ENCODE measurements at places on chromosomes 2 and 18.

- no peak for DNase-seq
Measured at GRCh38 chr2:70837980-70838925, 2.6 kb upstream of the CD207 start.

DNA sequence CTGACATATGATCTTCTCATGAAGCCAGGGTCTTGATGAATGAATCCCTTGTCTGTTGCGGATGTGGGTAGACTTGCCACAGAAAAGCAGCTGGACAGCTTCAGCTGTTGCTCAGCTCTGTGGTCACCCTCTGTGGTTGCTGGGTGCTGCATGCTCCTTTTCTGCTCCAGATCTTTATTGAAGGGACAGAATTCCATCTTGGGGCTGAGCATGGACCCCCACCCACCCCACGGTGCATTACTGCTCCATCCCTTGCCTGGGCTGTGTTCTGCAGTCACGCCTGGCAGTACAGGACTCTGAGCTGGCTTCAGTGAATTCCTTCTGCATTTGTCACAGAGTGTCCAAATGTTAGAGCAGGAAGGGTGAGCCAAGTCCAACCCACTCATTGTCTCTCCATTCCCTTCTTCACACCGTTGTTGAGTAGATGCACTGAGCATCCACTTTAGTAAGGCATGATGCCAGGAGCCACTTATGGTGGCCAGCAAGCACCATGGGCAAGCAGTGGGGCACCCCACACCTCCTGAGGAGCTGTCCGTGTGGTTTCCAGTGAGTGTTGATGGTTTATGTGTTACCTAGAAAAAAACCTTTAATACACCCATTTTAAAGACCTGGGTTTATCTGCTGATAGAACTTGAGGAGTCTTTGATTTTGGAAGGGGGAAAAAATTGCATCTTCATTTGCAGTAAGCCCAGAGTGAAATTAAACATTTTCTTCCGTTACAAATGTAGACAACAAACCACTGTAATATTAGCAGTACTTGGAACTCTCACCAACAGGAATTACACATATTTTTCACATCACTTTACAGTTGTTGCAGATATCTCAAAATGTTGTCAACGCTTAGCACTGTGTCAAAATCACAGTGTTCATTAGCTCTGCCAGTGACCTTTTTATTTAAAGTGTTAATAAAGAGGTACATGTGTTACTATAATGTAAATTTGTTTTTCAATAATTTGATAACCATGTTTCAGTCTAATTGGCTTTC is 14.7 kb upstream of the ITGB6 start:
- peak; percentile 16 for DNase-seq

DNA sequence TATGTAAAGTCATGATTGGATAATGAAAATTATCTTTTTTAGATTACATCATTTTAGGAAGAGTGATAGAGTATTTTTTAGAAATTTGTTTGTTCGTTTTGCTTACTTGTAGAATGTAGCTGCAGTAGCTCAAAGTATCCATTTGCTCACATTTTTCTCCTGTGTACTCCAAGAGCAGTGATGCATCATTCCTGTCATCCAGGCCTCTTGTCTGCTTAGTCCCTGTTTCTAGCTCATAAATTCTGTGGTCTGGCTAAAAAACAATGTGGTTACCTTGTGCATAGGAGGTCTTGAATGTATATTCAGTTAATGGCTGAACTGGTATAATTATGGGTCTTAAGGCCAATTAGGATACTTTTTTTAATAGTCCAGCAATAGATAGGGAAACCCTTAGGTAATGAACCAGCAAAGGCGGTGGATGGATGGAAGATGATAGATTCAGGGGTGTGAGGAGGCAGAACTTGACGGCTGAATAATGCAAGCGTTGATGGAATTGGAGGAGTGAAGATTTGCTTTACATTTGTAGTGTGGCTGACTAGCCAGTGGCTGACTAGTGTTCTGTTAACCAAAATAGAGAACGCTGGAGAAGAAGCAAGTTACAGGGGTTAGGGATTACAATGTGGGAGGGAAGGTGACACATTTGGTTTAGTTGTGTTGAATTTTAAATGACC is 145.0 kb downstream of the ZNF407 start:
- no peak for DNase-seq

DNA sequence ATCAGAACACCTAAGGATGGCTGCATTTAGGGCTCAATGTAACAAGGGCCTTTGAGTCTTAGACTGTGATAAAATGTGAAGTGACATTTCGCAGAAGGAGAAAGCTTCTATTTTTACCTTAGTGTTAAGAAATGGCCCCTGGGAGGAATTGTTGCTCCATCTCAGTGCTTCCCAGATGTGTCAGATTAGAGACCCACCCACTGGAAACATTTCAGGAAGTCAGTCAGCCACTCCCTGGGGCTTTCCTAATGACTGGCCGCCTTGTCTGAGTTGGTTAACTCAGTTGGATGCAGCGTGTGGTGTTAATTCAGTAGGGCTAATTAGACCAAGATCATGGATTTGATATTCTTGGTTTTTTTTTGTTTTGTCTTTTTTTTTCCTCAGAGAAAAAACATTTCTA is 355.9 kb downstream of the PIK3C3 start:
- no peak for DNase-seq

- no peak for DNase-seq
Measured at GRCh38 chr2:127382831-127383230, 4.9 kb downstream of the MAP3K2 start.

DNA sequence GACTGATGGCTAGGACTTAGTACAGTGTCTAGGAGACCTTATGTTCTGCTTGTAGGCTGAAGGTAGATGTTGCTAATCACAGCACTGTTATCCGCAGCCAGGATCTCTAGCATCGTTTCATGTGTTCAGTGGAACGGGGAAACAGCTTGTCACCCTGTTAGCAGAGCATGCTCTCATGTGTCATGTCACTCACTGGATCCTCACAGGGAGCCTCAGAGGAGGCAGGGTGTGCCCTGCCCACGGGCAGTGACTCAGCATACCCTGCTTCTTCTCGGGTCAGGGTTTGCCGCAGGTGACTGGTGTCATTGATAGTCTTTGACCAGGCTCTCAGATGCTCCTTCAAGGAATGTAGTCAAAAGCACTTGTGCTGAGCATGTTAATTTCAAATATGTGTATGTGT is 44.4 kb downstream of the RPIA start:
- no peak for DNase-seq

GRCh38 chr2:42338567-42339190 is 22.3 kb downstream of the COX7A2L start:
- no peak for DNase-seq

GRCh38 chr2:210642333-210642732 is 85.9 kb downstream of the CPS1 start:
- no peak for DNase-seq

DNA sequence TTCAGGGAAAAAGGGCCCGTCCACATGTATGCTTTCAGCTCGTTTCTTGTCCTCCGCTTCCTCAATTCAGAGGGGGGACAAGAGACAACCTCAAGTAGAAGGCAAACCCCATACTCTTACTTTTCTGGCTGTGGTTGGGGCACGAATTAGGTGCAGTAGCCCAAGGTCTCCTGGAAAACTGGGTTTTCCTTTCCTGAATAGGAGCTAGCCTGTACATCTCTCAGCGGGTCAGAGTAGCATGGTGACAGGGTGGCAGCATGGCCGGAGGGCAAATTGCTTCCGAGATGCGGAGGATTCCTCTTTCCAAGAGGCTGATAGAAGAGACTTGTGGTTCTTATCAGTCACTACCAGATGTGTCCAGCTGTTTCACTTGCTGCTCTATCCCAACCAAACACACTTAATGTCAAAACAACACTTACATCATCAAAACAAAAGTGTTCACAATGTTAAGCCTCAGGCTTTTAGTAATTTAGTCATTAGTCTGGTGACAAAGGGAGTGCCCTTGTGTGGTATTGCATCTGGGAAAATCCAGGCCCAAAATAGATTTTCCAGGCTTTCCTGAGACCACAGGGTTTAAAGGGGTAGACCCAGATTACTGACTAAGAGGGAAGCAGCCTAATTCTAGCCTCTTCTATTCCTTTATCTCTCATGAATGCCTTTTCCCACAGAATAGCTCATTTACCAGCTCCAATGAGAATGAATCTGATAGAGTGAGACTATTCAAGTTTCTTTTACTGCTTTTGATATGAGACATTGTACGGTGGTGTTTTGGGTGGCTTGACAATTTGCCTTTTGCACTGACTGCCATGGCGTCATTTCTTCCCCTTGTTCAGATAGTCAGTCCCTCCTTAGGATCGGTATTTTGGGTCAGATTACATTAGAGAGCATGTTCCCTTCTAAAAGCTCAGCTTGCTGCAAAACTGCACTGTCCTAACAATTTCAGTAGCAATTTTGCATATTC is 162.0 kb downstream of the LTBP1 start:
- no peak for DNase-seq

DNA sequence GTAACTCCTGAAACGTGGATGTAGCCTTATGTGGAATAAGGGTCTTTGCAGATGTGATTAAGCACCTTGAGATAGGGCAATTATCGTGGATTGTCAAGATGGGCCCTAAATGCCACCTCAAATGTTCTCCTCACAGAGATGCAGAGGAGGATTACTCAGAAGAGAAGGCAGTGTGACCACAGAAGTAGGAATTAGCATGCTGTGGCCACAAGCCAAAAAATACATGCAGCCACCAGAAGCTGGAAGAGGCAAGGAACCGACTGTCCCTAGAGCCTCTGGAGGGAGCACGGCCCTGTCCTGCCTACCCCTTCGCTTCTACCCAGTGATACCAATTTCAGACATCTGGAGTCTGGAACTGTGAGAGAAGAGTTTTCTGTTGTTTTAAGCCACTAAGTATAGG is 47.3 kb upstream of the MGAT5 start:
- DNase-seq = no peak

DNA sequence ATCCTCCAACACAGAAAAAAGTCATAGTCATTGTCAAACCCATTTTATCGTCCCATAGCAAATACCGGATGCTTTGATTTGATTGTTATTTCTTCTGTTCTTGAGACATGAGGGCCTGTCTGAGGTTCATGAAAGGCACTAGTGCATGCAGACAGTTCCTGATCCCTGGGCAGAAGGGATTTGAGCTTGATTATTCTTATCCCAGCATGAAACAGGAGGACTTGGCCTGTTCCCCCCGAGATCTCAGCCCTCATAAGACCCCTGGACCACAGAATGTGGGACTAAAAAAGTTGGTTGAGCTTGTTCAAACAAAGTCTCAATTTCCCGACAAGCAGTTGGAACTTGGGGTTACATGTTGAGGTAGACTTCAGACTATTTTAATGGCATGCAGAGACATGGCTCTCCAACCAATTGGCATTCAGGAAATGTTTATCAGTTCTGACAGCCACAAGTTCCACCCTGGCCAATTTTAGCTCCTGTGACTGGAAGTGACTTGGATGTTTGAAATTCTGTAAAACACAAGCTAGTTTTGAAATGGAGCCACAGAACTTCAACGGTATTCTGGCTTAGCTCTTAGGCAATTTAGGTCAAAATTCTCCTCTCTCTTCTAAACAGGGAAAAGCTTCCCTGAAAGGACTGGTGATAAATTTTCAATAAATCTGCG is 366.9 kb upstream of the SLC14A2 start:
- DNase-seq = peak; percentile 51

DNA sequence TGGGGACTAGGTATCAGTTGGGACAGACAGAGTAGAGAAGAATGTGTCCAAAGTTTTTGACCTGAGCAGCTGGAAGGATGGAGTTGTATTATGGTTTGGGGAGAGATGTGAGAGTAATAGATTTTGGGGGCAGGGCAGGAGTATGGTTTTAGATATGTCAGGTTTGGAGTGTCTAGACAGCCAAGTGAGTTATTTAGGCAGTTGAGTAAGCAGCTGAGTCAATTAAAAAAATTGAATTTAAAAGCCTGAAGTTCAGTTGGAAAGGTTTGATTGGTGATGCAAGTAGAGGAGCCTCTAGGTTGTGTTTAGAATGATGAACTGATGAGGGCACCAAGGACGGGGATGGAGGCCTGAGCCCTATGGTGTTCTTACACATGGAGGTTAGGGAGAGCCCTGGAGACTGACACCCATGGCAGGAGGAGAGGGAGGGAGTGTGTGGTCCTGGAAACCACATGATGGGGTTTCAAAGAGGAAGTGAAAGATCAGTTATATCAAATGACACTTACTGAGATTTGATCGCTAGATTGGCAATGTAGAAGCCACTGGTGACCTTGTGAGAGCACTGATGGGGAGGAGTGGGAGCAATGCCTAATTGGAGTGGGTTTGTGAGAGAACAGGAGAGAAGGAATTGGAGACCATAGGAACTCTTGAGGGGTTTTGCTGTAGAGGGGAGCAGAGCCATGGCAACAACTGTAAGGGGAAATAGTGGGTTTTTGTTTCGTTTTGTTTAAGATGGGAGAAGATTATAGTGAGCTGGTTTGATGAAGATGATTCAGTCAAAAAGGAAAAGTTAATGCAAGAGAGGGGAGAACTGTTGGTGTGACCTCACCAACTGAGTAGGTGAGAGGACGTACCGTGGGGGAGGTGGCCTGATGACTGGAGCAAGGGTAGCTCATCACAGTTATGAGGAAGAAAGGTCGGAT is 10.3 kb downstream of the ITGA6 start:
- DNase-seq = no peak

- DNase-seq = no peak
Measured at GRCh38 chr2:113257516-113258264, 21.0 kb downstream of the PAX8 start.

DNA sequence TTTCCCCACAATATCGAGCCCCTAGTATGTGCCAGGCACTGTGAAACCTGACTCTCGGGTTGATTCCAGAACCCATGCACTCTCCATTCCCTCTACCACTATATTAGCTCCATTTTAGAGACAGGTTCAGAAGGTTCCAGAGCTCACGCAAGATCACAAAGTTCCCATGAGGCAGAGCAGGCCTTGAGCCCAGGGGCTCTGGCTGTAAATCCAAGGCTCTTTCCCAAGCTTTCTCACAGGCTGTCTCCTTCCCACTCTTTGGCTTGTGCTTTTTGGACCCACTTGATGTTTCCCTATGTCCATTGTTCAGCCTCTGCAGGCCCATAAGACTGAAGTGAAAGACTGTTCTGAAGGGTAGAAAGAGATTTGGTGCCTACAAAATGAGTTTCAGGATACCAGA is 15.7 kb downstream of the KIAA2012 start:
- no peak for DNase-seq

GRCh38 chr18:59671551-59671950 is 25.7 kb downstream of the CCBE1 start:
- DNase-seq = no peak

DNA sequence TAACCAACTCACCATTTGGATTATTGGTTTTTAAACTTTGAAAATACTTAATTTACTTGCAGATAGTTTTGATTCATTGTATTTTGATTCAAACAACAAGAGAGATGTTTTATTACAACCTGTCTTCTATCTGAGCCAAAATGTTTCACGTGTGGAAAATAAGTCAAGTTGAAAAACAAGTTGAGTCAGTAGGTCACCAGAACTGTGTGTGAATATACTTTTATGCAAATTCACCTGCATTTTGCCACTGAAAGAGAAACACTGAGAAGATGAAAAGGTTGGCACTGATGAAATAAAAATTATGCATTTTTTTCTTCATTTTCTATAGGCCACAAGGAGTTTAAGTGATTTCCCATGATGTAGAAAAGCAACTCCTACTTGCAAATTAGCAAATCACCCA is 68.3 kb downstream of the ICOS start:
- no peak for DNase-seq

GRCh38 chr2:9780368-9781130 is 62.7 kb upstream of the TAF1B start:
- DNase-seq = no peak
